ENCODE measurements at places on chromosomes 5 and 9.

DNA sequence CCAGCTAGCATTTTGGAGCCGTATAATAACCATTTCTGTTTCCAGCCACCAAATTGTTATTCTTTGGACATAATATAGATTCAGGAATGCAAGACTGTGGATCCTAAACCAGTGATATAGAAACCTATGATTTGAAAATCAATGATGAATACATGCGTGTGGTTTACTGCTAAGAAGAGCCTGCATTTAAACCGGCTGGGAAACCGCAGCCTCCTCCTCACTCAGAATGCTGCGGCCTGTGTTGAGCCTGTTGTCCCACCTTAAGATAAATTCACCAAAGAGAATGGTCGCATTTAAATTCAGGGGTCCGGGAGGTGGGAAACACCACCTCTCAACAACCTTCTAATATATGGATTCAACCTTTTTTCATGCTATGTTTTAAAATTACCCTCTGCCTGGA lies 148.0 kb downstream of the MEF2C start:
- no peak for DNase-seq

GRCh38 chr5:135088911-135089310 lies 54.9 kb upstream of the PITX1 start:
- no peak for DNase-seq

GRCh38 chr9:129880654-129881546 lies 45.6 kb downstream of the USP20 start:
- no peak for DNase-seq

DNA sequence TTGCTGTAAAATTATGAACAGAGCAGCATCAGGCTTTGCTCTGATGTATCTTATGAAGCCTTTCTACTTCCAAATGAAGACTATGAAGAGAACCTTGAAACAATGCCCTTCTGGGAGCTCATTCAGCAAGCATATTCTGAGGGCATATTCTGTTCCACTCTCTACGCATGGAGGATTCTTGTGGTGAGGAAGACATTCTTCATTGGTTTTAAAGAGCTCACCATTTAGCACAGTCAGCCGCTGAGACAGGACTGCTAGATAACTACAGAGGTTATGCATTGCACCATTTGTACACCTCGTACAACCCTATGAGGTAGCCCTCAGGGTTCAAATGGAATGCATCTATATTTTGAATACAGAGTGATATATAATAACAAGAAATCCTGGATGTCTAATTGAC lies 61.0 kb downstream of the INVS start:
- no peak for DNase-seq

- no peak for DNase-seq
These were observed 19.9 kb upstream of the ZSWIM6 start for GRCh38 chr5:61311836-61312808.

DNA sequence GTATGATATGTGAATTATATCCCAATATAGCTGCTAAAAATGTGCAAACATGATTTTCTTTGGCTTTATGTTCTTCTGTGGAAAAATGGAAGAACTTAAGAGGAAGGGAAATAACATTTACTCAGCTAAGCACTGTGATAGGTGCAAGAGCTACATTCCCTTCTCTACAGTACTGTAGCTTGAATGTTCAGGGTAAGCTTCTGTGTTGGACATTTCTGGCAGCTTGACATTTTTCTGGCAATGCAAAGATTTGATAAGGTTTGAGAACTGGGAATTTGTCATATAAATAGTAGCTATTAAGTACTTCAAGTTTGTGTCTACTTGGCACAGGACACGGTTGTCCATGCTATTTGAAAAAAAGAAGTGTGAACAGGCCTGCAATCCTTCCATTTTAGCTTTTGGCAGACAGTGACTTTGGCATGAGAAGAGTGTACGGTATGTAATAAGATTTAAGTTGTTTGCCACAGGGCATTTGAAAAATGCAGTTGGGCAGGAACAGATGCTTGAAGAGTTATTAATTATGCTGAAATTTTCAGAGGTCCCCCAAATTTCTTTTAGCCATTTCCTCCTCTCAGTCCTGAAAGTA lies 77.6 kb downstream of the KIF4B start:
- no peak for DNase-seq

- DNase-seq, result no peak
These were observed 37.3 kb upstream of the SLC25A51 start for GRCh38 chr9:37941253-37941652.

DNA sequence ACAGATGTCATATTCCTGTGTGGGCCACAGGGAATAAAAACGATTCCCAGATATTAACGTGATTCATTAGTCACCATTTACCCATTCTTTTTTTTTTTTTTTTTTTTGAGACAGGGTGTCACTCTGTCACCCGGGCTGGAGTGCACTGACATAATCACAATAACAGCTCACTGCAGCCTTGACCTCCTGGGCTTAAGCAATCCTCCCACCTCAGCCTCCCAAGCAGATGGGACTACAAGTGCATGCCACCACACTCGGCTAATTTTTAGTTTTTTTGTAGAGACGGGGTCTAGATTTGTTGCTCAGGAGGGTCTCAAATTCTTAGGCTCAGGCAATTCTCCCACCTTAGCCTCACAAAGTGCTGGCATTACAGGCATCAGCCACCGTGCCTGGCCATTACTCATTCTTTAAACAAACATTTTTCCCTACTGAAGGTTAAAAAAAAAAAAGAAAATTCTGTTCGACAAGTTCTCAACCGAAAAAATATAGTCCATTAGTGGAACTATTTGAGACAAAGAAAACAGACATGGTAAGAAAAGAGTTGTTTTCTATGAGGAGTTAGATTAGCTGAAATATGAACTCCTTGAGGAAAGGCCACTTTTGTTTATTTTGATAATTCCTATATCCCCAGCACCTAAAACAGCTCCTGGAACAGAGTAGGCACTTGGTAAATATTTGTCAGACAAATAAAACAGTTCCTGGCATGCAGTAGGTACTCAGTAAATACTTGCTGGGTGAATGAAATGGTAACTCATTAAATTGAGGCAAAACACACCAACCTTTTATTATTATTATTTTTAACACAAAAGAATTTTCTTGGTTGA lies 32.1 kb upstream of the PDCL start:
- DNase-seq, result no peak

DNA sequence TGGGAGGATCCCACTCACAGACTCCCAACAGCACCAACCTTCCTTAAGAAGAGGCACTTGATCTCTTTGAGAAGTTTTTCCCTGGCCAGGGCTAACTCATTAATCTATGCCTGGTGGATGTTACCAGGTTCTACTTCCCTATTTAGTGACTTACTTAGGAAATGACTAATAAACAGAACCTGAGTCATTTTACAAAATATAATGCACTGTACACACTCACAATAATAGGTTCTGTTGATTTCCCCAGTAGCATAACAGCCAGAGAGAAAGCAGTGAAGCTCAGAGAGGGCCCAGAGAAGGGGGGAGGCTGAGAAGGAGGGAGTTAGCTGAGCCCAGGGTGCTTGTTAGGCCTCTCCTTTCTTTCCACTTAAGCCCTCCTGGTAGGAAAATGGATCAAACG lies 27.1 kb downstream of the FRMD3 start:
- DNase-seq, result no peak

- DNase-seq, result no peak
These were observed 10.9 kb downstream of the MCTP1 start for GRCh38 chr5:95274011-95274410.

- DNase-seq, result no peak
These were observed 12.2 kb upstream of the C5orf15 start for GRCh38 chr5:133980652-133981051.

- no peak for DNase-seq
These were observed 122.3 kb downstream of the PAX5 start for GRCh38 chr9:36911601-36912412.

- no peak for DNase-seq
These were observed 41.3 kb upstream of the SMU1 start for GRCh38 chr9:33117796-33118195.

GRCh38 chr5:18101532-18101931 lies 467.3 kb downstream of the TAF11L14 start:
- DNase-seq, result no peak

- no peak for DNase-seq
These were observed 51.9 kb downstream of the MRPL36 start for GRCh38 chr5:1747803-1748085.

DNA sequence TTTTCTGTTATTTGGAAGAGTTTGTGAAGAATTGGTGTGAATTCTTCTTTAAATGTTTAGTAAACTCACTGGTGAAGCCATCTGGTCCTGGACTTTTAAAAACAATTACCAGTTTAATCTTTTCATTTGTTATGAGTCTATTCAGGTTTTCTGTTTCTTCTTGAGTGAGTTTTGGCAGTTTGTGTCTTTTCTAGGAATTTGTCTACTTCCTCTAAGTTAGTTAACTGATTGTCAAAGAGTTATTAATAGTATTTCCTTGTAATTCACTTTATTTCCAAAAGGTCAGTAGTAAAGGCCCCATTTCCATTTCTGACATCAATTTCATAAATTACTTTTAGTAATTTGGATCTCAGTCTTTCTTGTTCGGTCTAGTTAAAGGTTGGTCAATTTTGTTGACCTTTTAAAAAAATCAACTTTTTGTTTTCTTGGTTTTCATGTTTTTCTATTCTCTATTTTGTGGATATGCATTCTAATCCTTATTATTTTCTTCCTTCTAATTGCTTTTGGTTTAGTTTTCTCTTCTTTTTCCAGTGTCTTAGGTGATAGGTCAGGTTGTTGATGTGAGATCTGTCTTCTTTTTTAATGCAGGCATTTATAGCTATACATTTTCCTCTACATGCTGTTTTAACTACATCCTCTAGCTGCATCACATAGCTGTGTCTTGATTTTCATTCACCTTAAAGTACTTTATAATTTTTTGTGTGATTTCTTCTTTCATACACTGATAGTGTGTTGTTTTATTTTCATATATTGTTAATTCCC lies 7.3 kb upstream of the SMIM3 start:
- DNase-seq, result no peak

DNA sequence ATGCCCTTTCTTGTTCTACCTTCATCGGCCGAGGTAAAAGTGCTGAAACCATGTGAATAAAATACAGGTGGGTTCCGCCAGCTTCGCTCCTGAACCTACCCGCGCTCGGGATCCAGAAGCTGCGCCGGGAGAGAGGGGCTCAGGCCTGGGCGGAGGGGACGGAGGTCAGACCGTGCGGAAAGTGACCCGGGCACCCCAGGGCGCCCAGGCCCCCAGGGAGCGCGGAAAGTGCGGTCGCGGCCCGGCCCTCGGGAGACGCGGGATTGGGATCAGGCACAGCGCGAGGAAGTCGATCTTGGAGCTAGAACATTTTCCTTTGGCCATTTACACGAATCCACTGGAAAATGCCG lies 329 bp downstream of the SYK start:
- DNase-seq, result peak; percentile 28

GRCh38 chr9:36426945-36427344 lies 26.9 kb upstream of the RNF38 start:
- DNase-seq, result no peak

- no peak for DNase-seq
These were observed 15.9 kb upstream of the OMD start for GRCh38 chr9:92439921-92440750.

DNA sequence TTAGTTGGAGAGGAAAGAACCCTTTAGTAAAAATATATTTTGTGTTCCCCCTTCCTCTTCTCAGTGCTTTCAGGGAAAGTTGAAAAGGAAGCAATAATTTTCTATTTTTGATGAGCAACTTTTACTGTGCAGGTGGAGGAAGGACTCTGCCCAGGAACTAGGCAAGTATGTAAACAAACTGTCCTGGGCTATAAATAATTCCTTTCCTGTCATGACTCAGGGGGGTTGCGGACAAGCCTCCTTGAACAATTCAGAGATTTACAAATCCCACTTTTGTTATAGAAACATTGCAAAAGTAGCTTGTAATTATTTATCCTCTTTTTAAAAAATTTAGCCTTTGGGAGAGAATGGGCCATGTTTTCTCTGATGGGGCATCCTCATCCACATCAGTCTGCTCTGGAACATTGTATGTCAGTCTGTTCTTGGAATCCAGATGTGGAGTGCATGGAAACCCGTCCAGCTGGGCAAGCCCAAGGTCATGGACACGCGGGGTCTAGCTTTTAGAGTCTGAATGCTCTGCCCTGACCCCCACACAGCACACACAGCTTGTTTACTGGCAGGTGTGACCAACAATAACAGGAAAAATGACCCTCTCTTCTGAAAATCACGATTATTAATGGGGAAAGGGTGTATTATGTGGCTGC lies 127.6 kb downstream of the GADD45G start:
- no peak for DNase-seq

DNA sequence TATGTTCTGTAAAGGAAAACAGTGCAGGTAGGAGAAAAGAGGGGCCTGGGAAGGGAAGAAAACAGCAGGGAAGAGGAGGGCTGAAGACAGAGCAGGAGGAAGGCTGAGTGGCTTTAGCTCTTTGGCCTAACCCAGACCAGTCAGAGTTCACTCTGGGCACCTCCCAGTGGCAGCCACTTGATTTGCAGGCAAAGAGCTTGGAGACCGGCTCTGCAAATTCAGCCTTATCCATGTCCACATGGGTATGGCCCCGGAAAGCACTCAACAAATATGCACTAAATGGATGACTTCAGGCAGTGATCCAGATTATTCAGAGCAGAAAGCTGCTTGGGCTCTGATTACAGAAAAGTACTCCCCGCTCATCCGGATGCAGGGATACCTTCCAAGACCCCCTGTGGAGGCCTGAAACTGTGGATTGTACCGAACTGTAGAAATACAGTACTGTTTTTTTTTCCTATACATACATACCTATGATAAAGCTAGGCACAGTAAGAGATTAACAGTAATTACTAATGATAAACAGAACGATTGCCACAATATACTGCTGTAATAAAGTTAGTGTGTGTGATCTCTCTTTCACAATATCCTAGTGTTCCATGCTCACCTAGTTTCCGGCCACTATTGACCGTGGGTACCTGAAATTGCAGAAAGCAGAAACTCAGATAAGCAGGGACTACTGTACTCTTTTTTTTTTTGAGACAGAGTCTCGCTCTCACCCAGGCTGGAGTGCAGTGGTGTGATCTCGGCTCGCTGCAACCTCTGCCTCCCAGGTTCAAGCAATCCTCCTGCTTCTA lies 4.6 kb upstream of the RNU6ATAC start:
- DNase-seq, result no peak

DNA sequence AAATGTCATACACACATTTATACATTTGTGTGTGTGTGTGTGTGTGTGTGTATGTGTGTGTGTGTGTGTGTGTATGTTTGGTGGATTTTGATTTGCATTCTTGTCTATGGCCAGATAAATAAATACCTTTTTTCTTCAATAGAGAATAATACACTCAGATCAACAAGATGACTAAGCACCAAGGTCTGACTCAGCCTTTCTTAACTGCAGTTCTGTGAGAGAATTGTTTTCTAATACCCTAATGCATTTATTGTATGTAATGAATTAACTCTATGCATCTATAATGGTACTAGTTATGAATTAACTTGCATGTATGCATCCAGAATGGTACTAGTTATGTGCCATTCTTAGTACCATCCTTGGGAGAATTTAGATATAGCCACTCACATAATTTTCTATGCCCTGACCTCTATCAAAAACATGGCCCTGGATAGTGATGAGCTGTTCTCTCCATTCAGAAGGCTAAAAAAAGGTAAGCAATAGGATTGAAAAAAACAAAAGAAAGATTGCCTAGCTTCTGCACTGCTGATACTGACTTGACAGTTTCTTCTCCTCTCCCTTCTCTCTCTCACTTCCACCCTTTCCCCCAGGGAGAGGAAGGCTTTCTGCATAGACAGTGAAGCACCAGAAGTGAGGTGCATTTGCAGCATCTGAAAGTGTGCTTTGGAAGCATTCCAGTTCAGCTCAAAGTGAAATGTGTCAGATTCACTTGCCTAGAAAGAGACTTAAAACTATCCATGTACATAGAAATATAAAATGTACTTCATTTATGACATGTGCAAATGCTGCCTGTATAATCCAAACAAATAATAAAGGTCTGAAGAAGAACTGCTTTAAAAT lies 55.1 kb upstream of the CCDC112 start:
- DNase-seq, result no peak

Measured in retina (tissue), 1 donor.